RPMI8226 (cell line): ENCODE measurements at places on chromosomes 11 and 22.

DNA sequence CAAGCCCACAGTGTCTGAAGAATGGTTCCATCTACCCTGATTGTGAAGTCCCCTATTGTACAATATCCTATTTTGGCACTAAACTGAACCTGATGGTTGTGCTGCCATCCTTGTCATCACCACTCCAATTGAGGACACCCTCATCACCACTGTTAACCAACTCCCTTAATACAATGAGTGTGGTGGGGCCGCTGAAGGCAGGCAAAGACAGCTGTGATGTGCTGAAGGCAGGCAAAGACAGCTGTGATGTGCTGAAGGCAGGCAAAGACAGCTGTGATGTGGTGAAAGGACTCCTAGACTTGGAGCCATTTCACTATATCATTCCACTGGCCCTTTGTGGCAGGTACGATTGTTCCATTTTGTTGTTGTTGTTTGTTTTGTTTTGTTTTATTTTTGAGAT lies 481.6 kb downstream of the SOX6 start:
- no peak for DNase-seq

DNA sequence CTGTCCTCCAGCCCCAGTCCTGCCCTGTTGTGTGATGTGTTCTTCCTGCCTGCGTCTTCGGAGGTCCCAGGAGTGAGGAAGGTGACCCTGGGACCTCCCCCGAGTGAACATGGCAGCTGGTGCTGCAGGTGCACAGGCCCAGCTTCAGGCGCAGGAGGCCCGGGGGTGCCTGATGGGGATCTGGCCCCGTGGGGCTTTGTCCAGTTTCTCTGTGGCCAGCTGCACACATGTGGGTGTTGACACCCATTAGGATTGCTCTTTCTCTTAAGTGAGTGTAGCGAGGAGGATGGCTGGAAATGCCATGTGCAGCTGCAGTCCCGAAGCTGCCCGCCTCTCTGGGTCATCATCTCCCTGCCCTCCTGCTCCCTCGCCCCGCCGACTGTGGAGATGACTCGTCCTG lies 1279.7 kb downstream of the BRD1 start:
- no peak for DNase-seq

DNA sequence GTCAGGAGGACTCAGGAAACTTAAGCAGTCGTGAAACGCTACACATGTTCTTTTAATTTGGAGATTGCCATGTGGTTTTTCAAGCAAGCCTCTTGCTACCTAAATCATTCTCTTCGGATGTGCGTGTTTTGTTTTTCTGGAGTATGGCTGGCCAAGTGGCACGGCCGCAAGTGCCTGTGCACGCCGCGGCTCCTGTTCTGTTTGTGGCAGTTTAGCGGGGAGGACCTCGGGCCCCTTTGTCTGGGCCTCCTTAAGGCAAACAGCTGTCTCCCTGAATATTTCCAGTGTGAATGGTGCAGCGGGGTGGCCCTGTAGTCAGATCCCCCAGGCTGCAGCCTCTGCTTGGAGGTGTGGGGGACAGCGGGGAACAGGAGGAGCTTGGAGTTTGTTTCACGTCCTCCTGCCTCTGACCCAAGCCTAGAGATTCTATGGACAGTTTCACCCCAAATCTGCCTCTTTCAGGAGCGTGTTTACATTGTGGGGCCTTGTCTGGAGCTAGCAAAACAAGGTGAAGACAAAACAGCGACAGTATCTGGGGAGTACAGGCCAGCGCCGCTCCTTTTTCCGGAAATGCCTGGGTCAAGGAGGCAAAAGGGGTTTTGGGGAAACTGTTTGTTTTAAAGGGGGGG lies 1.3 kb downstream of the LRP5 start:
- DNase-seq, result peak; percentile 63

- DNase-seq, result no peak
These were observed 471 bp downstream of the ARVCF start for GRCh38 chr22:20015971-20016733.

DNA sequence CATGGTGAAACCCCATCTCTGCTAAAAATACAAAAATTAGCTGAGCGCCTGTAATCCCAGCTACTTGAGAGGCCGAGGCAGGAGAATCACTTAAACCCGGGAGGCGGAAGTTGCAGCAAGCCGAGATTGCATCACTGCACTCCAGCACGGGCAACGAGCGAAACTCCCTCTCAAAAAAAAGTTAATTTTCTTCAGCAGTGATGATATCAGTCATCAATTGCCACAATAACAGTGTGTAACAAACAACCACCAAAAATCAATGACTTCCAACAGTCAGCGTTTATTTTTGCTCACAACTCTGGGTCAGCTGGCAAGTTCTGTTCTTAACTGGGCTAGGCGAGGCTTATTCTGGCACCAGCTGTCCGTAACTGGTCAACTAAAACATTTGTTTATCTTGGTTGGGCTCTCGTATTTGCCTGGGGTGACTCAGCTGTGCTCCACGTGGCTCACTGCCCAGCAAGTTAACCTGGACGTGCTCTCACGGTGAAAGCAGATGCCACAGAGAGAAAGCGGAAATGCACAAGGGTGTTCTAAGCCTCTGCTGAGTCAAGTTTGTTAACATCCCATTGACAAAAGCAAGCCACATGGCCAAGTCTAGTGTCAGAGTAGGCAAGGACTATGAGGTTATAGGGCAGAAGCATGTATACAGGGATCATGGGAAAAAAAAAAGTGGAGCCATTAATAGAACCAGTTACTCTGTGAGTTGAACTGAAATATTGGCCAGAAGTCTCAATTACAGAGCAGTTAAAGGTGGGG lies 52.1 kb downstream of the LHFPL7 start:
- DNase-seq, result peak; percentile 97

- DNase-seq, result no peak
These were observed 40.8 kb downstream of the COMMD9 start for GRCh38 chr11:36248436-36248835.

- no peak for DNase-seq
These were observed 41.6 kb upstream of the DMC1 start for GRCh38 chr22:38611559-38611958.

DNA sequence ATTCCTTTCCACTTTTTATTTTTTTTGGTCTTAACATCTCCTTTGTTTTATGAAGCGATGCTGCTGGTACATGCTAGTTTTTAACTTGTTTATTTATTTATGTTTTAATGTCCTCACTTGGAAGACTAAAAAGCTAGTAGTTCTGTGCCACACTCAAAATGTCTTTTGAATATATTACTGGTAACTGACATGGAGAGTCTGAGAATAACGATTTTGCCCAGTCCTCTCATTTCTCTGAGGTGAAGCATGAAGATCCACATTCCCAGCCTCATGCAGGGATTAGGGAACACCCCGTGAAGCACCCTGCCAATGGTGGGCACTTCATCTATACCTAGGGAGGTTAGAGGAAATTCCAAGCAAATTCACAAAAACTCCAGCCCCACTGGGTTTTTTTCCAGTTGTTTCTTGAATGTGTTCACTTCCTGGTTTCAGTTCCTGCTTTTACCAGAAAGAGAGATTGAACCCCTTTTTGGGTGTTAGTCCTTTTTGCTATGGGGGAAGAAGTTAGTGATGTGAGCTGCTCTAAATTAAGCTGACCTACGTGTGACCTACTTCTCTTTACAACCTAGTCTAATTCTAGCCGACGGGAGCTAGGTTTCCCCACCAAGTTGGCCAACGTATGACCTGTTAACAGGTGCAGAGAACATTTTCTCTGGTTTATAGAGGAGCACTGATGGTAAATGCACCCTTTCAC lies 106.1 kb downstream of the SLC1A2 start:
- DNase-seq, result peak; percentile 84

- no peak for DNase-seq
These were observed 56.1 kb downstream of the ST14 start for GRCh38 chr11:130215531-130216220.
